Frontal cortex (tissue), 4 donors: ENCODE measurements at places on chromosomes 3 and 15.
A peak's percentile ranks its signal among the peaks of the same experiment; 100 is the strongest.

DNA sequence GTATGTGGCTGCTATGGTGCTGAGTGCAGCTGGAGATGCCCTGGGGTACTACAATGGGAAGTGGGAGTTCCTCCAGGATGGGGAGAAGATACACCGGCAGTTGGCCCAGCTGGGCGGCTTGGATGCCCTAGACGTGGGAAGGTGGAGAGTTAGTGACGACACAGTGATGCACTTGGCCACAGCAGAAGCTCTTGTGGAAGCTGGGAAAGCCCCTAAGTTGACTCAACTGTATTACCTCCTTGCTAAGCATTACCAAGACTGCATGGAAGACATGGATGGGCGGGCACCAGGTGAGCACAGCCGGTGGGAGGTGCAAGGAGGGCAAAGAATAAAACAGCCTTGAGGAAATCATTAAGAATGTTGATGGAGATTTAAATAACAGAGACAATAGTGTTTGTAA, 2.9 kb downstream of the ADPRH start:
- DNase-seq, result no peak

DNA sequence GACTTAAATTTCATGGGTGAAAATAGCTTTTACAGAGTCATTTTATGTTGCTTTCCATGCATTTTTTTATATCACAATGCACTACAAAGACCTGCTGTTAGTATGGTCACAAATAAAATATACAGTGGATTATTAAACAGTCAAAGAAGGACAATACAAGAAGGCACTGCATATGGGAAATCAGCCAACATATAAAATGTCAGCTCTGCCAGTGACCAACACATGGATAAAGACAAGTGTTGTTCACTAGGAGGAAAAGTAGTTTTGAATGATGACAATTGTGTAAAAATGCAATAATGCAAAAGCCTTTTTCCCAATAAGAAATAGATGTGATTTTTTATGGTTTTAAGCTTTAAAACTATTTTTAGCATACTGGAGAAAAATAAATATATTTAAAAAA, 425.3 kb upstream of the CBLB start:
- no peak for DNase-seq

DNA sequence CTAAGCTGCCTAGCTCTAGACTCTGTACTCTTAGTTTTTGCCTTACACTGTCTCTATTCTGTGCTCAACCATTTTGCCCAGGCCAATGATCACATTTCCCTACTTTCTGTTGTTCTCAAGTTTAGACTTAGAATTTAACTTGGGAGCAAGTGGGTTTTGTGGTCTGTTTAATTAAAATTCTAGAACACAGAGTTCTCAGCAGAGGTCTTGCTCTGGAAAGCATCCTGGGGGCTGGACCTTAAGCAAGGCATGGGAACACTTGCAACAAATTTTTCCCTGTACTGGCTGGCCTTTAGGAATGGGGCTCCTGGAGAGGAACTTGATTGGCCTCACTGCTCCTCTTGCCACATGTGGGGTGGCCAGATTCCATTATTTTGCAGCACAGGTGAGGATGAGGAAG, 236.3 kb upstream of the LRTM1 start:
- DNase-seq, result no peak

- DNase-seq, result no peak
Measured at GRCh38 chr3:102018551-102018950, 169.2 kb downstream of the NFKBIZ start.

GRCh38 chr3:193546129-193546528, 8.6 kb downstream of the ATP13A4 start:
- DNase-seq, result no peak

DNA sequence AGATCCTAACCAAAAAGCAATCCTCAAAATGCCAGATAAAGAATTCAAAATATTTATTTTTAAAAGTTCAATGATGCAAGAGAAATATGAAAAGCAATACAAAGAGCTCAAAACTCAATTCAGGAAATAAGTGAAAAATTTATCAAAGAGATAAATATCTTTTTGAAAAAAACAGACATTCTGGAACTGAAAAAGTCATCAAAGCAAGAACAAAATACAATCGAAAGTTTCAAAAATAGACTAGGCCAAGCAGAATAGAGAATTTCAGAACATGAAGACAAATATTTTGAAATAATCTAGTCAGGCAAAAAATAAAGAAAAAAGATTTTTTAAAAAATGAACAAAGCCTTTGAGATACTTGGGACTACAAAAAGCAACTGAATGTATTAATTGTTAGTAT, 83.4 kb upstream of the STT3B start:
- no peak for DNase-seq

GRCh38 chr3:8436661-8437287, 64.8 kb upstream of the LMCD1 start:
- no peak for DNase-seq

DNA sequence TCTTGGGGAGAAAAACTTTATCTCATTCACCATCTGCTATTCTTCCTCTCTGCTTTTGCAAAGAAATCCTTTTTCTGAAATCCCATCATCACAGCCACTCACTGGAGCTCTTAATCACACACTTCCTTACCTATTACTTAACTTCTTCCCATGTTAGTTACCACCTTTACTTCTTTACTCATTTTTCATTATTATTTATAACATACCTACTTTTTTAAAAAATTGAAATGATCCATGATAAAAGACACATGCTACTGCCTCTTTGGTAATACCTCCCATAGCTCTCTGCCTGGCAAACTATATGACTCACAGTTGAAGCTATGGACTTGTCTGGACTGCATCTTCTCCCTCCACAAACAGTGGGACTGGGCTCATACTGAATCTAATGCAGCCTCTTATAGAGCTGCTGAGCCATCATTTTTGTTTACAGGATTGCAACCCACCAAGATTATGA, 150.3 kb downstream of the TNIK start:
- DNase-seq, result no peak

DNA sequence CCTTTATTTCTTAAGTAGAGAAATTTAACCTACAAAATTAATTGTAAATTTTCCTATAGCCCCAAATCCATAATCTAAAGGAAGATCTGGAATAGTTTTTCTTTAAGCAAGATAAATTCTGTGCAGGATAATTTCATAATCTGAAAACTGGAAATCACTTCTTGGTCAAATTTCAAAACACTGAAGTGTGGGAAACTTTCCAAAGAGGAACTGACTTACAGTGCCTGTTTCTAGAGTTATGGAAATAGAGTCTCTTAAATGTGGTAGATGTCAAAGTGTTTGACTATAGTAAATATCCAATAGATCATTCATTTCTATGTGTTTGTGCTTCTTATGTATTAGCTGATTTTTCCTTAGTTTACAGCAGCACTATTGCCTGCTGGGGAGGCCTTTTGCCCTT, 1.6 kb upstream of the P2RY13 start:
- no peak for DNase-seq

DNA sequence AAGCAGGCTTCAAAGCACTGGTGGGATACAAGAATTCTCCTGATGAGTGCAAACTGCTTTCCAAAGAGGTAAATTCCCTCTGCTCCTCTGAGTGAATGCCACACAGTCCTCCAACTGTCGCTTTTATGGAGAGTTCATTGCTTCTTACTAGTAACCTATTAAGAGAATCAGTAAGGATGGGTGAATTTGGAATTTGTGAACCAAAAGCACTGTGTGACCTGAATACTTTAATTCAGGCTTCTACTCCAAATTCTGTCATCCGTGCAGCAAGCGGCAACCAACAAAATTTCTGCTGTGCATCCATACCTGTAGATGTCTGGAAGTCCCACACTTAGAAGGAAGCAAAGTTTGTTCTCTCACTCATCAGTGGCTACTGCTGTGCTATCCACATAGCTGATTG, 66.7 kb upstream of the SNRK start:
- no peak for DNase-seq

- peak; percentile 28 for DNase-seq
Measured at GRCh38 chr3:101574388-101575112, 570 bp downstream of the PCNP start.

- no peak for DNase-seq
Measured at GRCh38 chr15:84946772-84947489, 34.7 kb upstream of the PDE8A start.

DNA sequence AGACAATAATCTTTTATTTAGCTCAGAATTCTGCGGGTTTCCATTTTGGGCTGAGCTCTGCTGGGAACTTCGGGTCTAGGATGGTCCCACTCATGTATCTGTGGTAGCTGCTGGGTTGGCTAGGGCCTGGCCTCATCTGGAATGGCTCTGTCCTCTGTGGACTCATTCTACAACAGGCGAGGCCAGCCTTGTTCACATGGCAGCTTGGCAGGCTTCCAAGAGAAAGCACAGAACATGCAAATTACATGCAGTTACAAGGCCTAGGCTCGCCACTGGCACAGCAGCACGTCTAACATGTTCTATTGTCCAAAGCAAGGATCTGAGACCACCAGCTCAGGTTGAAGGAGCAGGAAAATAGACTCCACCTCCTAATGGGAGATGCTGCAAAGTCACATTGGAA, 431.4 kb downstream of the PDCD6IP start:
- DNase-seq, result no peak

DNA sequence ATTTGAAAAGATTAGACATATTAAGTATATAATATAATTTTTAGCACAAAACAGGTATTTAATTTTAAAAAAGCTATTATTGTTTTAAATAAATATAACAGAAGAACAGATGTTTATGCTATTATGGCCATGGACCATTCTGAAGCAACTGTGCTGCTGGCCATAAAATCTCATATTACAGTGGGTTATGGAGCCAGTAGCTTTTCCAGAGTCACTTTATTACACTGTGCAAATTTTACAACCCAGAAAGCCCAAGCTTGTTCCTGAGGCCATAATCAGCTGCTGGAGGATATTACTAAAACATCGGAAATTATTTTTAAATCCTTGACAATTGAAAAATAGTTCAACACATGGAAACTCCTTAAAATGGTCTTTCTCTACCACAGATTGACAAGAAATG, 557.3 kb upstream of the KCNMB2 start:
- no peak for DNase-seq

DNA sequence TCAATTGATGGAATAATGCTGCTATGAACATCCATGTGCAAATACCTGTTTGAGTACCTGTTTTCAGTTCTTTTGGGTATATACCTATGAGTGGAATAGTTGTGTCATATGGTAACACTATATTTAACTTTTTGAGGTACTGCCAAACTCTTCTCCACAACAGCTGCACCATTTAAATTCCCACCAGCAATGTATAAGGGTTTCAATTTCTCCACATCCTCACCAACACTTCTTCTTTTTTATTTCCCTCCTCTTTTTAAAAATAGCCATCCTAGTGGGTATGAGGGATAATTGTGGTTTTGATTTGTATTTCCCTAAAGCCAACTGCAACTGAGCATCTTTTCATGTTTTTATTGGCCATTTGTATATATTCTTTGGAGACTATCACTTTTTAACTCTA, 31.3 kb upstream of the ARHGEF3 start:
- DNase-seq, result no peak

DNA sequence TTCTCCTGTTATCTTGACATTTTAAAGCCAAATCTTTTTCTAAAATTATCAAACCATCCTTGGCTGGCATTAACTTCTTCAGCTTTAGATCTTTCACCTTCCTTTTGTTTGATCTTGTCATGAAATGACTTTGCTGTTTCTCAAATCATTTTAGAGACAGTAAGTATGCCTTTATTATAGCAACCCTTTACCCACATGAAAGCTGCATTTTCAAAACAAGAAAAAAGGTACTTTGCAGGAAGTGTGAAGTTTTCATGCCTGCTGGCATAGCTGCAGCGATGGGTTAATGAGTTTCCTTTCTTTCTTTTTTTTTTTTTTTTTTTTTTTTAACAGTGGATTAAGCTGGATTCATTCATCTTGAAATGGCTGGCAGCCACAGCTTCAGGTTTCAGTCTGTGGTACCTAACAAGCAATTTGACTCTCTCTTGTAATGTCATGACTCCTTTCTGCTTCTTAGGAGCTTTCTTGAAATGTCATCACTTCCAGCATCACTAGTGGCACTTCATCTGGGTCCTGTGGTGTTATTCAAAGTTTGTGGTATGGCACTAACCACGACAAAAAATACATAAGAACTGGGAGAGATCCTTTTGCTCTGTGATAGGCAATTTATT, 18.8 kb downstream of the SLC25A26 start:
- no peak for DNase-seq

DNA sequence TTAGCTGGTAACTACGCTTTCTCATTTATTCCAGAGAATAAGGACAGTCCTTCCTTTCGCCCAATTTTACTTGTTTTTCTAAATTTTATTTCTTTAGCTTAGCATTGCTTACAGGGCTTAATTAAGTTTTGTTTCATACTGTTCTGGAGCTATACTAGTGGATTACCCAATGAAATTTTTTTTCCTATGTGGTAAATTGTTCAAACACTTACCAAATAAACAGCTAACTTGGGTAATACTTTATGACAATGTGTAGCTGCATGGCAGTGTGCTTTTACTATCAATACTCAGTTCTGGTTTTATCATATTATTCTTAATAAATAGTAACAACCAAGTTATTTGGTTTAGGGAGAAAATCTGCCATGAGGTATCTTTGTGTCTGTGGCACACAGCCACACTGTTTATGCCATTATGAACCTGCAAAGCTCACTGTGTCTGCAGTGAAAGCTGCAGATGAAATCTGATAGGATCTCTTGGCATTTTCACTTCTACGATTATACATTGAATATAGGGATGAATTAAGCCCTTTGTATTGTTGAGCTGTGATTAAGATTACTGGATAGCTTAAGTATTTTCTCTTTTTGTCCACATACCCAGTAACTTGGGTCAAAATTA, 37.2 kb downstream of the UBE2E2 start:
- DNase-seq, result no peak

- no peak for DNase-seq
Measured at GRCh38 chr15:73694419-73694818, 10.2 kb downstream of the CD276 start.

GRCh38 chr15:26352909-26353308, 420.0 kb downstream of the GABRB3 start:
- DNase-seq, result no peak

DNA sequence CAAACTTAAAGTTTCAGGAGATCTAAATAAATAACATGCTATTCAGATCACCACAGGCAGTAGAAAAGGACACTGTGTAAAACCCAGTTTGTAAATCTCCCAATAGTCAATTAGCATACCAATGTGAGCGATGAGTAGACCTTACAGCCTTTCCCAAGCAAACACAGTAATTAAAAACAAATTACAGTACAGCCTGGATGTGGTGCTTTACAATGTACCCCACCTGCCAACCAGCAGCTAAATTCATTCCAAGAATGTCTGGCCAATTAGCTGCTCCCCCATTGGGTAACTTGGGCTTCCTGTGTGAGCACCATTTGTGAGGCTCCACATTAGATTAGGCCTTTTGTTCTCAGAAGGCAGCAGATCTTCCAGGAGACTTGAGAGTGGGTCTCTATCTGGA, 635.0 kb downstream of the TBL1XR1 start:
- no peak for DNase-seq

- no peak for DNase-seq
Measured at GRCh38 chr15:63826528-63826927, 7.2 kb downstream of the HERC1 start.

DNA sequence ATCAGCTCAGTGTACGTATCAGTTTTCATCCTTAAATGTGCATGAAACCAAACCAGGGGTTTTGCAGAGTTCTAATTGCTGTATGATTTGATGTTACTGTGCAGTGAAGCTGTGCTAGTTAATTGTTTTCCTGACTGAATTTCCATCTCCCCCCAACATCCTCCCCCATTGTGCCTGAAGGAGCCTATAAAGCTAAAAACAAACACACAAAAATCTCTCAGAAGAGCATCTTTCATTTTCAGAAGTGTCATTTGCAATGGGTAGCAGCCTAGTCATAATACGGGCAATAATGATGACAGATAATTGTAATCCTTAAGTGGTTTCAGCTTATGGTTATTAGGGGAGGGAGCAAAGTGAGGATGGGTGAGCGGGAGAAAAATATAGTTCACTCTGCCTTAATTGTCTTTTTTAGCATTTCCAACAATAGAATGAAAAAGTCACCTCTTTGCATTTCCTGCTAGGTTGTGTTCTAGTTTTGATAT, 207.9 kb upstream of the TBL1XR1 start:
- DNase-seq, result no peak
